NCI-H2107 (cell line): ENCODE measurements at places on chromosomes 16 and 17.

GRCh38 chr16:31118223-31119155 lies 1.0 kb downstream of the KAT8 start:
- DNase-seq, result no peak

DNA sequence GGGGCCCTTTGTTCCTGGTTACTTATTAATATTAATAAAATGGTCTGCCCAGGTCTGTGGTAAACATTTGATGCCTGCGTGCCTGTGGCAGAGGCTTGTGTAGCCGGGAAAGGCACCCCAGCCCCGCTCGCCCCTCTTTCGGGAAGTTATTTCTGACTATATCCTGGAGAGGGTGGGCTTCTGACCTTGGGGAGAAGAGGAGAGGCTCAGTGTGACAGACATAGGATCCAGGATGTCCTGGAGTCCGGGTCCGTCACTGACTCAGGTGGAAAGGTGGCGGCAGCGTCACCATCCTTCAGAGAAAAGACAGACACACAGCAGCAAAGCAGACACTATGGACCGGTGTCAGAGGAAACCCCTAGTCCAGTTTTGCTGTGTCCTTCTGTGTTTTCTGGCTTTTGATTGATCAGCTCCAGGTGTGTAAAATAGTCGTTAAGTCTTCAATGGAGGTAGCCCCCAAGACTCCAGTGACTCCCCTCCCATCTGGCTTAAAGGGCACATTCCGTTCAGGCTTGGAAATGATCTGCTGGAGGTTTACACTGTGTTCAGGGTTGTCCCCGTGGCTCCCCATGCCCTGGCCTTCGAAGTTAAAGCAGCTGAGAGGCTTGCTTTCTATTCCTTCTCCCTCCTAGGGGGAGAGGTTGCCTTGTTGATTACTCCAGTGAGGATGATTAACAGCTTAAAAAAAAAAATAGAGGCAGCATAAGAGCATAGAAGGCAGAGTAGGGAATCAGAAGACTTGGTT lies 81.6 kb downstream of the CCDC182 start:
- no peak for DNase-seq

GRCh38 chr16:65114527-65114926 lies 7.3 kb downstream of the CDH11 start:
- no peak for DNase-seq

DNA sequence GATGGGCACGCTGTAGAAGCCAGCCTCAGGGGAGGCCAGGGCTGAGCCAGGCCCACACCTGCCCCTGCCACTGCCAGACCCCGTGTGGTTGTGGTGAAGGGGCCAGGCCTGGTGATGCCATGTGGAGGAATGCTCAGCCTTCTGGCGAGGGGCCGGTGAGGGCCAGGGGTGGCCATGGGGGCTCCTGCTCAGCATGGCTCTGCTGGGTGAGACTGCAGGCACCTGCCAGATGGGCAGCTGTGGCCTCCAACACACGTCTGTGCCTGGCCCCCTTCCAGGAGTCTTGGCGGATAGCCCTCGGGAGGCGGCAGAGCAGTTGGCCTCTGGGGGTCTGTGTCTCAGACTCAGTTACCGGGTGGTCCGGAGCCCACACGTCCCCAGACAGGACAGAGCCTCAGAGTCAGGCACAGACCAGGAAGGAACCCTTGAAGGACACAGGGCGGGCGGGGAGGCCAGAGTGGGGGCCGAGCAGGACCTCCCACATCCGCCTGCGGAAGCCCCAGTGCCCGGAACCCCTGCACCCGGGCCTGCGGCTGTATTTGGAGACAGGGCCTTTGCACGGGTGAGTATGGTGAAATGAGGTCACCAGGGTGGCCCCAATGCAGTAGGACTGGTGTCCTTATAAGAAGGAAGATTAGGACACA lies 22.5 kb upstream of the CHMP6 start:
- no peak for DNase-seq

DNA sequence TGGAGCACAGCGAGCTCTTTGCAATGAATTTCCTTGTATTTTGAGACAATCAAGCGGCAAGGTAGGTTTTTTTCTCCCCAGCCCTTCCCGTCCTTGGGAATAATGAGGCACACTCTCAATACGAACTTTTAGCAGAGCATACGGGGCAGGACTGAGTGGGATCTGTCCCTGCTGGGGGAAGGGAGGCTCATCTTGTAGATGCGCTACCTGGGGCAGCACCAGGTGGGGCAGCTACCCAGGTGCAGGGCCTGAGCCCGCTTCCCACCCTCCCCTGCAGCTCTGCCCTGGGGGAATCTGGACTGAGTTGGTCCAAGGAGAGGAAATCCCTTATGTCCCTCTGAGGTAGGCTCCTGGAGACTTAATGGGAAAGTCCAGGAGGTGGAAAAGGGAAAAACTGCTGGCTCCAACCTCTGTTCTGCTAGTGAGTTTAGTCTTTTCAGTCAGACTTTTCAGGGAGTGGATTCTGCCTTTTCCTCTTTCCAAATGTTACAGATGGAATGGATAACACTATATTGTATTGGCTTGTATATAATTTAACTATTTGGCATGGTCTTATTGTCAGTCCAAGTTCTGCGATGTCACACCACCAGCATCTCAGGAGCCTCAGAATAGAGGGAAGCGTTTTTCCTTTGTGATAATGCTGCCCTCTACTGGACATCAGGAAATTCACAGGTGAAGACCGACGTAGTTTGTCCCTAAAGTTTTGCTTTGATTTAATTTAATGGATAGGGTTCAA lies 9.6 kb upstream of the CES1 start:
- no peak for DNase-seq

GRCh38 chr17:21131137-21131536 lies 4.4 kb downstream of the DHRS7B start:
- DNase-seq, result no peak

DNA sequence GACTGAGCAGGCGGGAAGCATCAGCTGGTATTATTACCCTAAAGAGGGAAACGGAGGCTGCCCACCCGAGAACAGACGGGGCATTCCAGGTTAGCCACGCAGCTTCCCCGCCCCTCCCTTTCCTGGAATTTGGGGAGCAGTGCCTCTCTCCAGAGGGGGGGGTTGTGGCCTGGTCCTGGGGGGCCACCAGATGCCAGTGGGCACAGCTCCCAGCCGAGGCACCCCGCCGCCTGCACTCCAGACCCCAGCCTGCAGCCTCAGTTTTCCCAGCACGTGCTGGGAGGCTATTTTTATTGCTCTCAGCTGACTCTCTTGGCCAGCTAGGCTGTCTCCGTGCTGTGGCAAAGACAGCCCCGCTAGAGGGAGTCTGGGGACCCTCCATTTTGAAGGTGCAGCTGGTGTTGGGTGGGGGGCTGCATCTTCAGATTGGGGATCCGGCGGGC lies 62.7 kb upstream of the GSE1 start:
- no peak for DNase-seq

DNA sequence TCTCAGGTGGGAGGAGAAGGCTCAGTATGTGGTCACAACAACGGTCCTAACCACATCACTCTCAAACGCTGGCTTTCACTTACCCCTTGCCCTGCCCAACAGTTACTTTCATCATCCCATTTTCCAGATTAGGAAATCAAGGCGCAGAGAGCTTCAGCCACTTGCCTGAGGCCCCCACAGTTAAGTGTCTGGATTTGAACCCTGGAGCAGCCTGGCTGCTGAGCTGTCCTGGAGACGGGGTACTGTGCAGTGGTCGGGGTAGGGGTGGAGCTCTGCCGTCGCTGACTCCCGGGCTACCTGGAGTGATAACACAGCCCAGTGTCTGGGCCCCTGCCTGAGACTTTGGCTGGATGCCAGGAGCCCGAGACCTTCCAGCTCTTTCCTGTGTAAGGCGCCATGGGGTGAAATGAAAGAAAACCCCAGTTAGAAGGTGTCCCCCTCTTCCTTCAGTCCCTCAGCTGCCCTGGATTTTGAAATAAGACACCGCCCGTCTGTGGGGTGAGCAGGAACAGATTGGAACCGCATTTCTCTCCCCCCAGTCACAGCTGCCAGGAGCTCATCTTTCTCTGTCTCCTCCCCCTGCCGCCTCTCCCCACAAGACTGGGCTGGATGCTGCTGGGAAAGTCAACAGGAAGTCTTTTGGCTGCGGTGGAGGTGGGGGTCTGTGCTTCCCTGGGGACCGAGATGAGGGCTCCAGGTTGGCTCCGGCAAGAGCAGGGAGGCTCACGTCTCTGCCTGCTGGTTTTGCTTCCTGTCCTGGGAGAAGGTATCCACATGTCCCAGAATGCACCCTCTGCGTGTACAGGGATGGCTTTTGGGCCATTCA lies 280.2 kb downstream of the SEC14L1 start:
- peak; percentile 95 for DNase-seq
